ENCODE measurements at places on chromosomes 2 and 18.

DNA sequence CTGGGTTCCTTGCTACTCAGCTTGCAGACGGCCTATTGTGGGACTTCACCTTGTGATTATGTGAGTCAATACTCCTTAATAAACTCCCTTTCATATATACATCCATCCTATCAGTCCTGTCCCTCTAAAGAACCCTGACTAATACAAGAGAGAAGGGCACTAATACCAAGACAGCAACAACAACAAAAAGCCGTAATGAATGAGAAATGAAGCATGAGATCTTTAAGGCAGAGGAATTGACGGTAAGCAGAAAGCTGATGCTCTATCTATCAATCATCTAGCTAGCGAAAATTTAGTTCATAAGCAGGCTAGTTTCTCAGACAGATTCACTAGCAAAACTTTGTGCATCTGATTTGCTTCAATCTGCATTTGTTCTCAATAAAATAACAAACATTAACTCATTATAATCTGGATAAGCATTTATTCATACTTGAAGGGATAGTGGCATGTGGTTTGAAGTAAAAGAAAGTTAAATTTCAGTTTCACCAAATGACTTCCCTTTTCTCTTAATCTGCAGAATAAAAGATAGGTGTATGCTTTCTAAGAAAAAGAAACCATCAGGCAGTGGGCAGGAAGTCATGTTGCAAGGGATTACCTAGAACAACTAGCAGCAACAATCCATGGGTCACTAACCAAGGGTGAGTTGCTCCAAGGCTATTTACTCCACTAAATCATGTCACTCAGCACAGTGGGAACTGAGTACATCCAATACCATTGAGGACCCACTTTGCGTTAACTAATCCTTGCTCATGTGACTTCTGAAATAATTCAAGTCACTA lies 376.5 kb downstream of the TMEM182 start:
- peak; percentile 67 for DNase-seq

DNA sequence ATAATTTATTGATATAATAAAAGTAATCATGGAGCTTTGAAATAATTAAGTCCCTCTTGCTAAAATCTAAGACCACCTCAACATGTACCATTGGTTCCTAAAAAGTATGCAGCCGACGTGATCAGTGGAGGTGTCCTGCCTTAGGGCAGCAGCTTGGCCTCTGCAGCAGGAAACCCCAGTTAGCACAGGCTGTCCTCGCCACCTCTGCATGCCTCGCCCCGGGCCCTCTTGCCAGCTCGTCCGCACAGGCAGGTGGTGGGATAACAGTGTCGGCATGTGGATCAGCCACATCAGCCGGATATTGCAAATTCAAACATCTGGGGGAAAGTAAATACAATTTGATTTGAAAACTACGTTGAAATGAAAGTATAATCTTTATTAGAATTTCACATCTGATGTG lies 22.9 kb downstream of the COA5 start:
- DNase-seq = no peak

DNA sequence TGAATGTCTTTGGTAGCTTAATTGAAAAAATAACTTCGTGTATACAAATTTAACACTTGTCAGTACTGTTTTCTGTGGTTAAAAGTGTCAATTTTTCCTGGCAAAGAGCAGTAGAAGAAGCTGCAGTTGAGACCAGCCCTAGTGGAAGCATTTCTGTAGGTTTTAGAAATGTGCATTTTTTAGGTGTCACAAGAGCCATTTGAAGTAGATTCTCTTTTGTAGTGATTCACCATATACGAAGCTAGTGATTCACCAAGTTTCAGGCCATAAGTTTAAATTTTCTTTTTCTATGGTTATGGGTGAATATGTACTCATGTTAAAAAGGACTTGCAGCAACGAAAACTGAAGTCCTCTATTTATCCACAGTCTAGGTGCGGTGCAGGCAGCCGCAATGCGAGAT lies 4.2 kb downstream of the NABP1 start:
- no peak for DNase-seq

DNA sequence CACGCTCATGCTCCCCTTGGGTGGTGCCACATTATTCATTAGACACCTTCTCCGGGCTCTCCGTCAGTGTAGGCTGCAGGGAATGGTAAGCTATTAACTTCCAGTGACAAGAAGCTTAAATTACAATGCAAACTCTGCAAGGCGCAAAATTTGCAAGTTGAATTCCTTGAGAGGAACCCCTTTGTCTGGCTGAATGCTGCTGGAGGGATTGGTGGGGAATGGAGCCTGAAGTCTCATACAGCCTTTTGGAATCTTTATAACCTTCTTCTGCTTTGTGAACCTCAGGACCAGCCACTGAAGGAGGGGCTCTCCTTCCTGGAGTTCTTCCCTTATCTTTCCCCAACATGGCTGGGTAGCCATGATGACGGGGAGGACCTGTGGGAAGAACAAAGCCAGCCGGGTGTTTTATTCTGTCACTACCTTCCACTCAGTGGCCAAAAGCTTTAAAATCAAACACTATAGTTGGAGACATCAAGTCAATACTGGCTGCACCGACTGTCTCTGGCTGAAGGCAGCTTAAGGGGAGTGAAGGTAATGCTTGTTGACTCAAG lies 220.9 kb upstream of the EPHA4 start:
- no peak for DNase-seq
